Stimulated activated CD4-positive, alpha-beta T cell treated with anti-CD3 and anti-CD28 coated beads, Interleukin-12 subunit alpha, Interleukin-12 subunit beta, amount 100 ng/mL, for 24 hours (primary cell): ENCODE measurements at places on chromosomes 13 and 19.

- no peak for DNase-seq
Observed at GRCh38 chr13:57631596-57632275, at the start of gene PCDH17. Gene PCDH17, plus strand, starts transcription at chr13:57631744. Its CDS starts 803 bp downstream, at chr13:57632547.

DNA sequence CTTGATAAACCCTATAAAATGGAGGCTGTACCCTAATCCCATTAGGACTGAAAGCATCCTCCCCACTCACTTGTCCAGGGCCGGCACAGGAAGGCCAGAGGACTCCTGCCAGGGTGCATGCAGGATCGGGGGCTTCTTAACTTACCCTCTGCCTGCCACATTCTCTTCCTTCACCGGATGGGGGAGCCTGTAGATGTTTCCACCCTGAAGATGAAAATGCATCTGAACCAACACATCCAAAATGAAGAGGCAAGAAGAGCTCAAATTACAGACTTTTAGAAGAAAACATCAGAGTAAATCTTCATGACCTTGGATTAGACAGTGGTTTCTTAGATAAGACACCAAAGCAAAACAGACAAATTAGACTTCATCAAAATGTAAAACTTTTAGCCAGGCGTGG is 25.9 kb upstream of the NAPA start:
- no peak for DNase-seq

GRCh38 chr19:46192992-46193650 is 36.4 kb upstream of the IGFL1 start:
- DNase-seq: no peak

- DNase-seq: no peak
Observed at GRCh38 chr13:91134803-91135184, 212.7 kb upstream of the MIR17HG start.

DNA sequence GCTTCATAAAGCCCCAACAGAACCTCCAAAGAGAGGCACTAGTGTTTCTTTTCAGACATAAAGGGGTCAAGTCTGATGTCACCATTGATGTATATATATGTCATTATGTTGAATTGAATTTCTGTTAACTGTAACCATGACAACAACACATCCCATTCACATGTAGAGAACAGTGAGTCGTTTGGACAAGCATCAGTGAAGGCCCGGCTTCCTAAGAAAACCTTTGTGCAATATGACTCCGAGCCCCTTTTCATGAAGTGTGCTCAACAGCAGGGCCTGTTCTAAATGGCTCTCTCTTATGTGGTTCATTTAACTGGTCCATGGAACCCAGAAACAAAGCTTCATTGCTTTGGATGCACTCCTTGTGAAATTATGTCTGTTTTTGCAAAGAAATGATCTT is 67.2 kb upstream of the UBL3 start:
- DNase-seq: no peak

GRCh38 chr13:33787051-33787591 is 30.8 kb upstream of the RFC3 start:
- DNase-seq: no peak

GRCh38 chr19:48398375-48399235 is 5.1 kb downstream of the GRIN2D start:
- peak; percentile 76 for DNase-seq

- no peak for DNase-seq
Observed at GRCh38 chr13:98288211-98288610, 111.1 kb upstream of the RNF113B start.

DNA sequence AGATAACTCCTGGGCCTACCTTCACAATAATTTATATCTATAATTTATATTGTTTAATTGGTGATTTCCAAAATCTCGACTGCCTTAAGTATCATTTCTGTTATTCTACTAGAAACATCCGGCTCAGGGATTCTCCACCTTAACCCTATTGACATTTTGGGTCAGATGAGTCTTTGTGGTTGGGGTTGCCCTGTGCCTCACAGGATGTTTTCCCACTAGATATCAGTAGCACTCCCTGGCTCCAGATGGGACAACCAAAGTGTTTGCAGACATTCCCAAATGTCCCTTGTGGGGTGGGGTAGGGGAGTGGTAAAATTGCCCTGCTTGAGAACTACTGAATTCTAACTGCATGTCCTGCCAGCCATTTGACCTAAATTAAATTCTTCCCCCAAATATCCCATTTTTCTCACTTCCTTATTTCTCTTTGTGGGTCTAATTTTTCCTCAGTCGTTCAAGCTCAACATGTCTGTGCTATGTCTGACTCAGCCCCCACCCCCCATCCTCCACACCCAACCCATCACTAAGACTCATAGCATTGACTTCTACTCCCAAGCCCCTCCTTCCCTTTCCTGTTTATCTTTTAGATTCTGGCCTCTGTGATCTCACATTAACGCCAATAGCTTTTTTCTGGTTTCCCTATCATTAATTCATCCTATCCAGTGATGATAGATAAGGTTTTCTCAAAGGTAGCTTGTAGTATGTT is 545.1 kb downstream of the EFNB2 start:
- no peak for DNase-seq

DNA sequence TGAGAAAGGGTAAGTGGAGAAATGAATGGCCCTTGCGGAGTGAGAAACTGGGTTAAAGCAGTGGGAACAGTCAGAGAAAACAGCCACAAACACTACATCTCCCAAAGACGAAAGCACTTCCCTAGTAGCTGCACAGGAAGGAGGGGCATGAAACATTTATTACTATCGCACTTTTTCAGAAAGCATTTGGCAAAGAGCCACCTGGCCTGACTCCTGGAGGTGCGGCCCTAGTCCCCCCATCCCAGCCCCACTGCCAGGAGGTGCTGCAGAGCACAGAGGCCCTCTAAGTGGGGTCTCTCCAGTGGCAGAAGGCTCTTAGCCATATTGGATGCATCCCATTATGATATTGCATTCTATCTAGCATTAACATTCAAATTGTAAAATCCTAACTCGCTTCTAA is 55.8 kb downstream of the MTMR6 start:
- DNase-seq: no peak

- DNase-seq: no peak
Observed at GRCh38 chr13:110265682-110266430, 41.1 kb downstream of the COL4A1 start.

DNA sequence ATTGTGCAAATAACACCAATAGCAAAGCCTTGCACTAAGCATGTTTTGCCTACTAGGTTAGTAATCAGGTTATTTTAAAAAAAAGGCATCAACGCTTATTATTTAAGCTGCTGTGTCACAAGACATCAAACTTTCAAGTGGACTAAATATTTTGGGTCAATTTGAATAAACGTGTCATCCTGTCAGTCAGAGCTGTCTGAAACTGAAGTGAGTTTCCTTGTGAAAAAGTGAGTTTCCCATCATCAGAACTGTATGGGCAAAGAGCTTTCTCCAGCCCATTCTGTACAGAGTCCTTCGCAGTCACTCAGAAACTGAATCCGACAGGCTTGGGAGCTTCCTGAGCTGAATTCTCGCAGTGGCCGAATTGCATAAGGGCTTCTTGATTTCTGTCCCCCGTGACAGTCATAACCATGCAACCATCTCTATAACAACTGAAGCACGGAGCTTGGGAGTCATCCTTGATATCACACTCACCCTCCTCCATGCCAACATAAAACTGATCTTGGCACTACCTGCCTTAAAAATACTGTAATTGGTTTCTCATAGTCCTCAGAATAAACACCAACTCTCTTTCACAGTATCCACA is 139.8 kb downstream of the MIPEP start:
- no peak for DNase-seq

GRCh38 chr19:38544569-38545315 is 73.0 kb downstream of the MAP4K1 start:
- DNase-seq: no peak

DNA sequence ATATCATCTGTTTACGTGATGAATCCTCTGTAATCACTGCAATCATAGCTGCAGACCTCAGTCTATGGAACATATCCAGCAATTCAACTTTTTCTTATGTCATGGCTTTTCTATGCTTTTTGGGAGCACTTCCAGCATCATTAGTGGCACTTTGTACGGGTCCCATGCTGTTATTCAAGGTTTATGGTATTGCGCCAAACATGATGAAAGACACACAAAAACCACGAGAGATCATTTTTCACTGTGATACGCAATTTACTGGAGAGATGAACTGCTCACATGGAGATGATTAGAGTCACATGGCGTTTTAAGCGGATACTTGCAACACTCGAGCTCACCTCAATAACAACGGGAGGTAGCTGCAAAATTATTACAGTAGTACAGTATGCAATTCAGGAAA is 2101.7 kb upstream of the PCDH20 start:
- no peak for DNase-seq
